ENCODE measurements at places on chromosomes 1 and 21.

- DNase-seq = no peak
Measured at GRCh38 chr21:45356653-45357435, 48.1 kb upstream of the COL18A1 start.

- DNase-seq = no peak
Measured at GRCh38 chr1:47678464-47678980, 240.7 kb downstream of the FOXD2 start.

DNA sequence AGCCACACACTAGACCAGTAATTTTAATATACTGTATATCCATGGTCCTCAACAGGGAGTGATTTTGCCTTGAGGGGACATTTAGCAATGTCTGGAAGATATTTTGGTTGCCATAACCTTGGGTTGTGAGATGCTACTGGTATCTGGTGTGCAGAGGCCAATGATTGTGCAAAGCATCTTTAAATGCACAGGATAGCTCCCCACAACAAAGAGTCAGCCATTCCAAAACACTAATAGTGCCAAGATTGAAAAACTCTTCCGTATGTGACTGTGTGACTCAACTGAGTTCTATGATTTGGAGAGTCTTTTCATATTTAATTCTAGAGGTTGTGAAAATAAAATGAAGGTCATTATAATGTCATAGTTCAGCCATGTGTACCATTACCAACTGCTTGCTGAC is 141.4 kb upstream of the CACYBP start:
- DNase-seq = no peak

- no peak for DNase-seq
Measured at GRCh38 chr1:199089393-199090122, 450.7 kb downstream of the PTPRC start.

DNA sequence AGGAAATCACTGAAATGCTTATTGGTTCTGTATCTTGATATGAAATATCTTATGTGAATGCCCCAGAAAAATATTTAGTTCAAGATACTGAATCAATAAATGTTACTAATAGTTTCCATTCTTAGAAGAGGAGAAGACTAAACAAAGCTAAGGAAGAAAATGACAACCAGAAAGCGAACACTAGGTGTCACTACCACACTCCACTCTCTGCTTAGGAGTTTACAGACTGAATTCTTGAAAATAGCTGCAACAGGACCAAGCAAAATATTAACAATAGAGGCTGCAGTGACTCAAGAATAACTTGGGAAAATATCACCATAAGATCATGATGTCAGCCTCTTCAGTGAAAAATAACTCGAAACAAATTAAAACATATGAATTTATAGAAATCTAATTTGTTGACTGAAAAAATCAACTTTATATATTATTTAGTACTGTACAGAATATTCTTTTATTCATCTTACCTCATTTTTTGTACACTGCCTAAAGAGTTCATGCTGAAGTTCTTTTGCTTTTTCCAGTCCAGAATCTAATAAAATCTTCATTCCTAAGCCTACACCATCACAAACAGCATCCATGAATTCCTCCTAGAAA is 61.6 kb downstream of the KIF14 start:
- no peak for DNase-seq
